Activated T-helper 1 cell treated with anti-CD3 and anti-CD28 coated beads, Interleukin-2, amount 50 U/mL, for 16 hours (primary cell): ENCODE measurements at places on chromosomes 5 and 9.

- no peak for DNase-seq
Measured at GRCh38 chr5:135217669-135218485, 181.2 kb downstream of the MACROH2A1 start.

DNA sequence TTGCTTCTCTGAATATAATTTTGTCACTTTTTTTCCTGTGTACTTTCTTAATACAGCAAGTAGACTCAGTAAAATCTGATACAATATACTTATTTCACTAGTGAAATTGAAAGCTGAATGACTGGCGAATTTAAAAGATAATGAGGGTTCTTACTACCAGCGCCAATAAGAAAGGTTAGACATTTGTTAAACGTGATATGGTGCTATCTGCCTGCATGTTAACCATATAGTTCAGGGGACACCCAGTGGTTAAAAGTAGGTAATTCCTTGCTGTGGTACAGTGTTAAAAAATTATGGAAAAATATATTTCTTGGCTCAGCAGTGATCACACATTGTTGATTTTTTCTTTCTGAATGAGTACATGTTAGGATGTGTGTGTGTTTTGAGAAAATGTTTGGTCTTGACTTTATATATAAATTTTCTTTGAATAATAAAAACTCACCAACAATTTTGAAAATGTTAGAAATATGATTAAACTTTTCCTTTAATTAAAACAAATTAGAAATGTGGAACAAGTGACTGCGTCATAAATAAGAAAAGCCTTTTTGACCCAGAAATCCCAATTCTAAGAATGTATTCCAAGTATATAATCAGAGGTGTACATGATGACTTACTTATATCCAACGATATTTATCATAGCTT, 25.8 kb downstream of the CAST start:
- no peak for DNase-seq

GRCh38 chr9:401223-401622, 186.6 kb downstream of the DOCK8 start:
- no peak for DNase-seq

DNA sequence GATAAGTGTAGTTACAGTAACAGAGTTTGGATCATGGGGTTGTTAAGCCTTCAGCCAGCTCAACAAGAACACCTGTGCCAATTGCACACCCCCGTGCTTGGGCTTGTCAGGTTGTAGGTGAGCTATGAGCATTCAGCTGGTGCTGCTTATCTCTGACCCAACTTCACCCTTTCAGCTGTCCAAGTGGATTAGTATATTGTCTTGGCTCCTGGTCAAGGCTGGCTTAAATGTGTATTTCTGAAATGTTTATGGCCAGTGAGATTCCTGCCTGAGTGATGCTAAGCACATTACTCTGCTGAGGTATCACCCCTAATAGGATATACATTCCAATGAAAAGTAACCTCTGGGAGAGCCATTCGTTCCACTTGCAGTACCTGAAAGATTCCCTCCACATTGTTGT, 44.2 kb upstream of the LMNB1 start:
- DNase-seq = no peak

- DNase-seq = no peak
Measured at GRCh38 chr5:62289813-62290212, 16.2 kb upstream of the KIF2A start.

- DNase-seq = no peak
Measured at GRCh38 chr9:19028835-19029451, 4.1 kb downstream of the SAXO1 start.

DNA sequence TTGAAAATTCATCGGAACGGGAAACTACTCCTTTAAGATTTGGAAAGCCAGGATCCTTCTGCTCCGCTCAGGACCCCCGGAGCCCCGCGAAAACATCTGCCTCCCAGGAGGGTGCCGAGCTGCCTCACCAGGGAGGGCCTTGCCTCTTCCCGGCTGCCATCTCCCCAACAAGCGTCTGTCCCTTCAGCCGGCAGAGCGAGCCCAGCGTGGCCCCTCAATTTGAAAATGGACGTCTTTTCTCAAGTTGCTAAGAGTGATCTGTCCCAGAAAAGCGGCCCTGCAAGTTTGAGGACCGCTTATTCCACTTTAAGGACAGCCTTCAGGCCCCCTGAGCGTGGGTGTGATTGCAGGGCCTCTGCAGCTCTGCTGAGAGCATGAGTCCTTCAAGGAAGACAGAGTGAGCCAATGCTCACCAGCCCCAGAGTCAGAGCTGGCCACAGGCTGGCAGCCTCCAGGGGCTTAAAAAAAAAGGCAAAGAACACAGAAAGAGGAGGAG, 101.3 kb downstream of the PHF2 start:
- DNase-seq = no peak

- no peak for DNase-seq
Measured at GRCh38 chr5:128711216-128711615, 173.2 kb upstream of the FBN2 start.

GRCh38 chr9:84966876-84967830, 297.6 kb downstream of the NTRK2 start:
- no peak for DNase-seq

- DNase-seq = no peak
Measured at GRCh38 chr5:149366169-149366729, 8.4 kb downstream of the PCYOX1L start.
